ENCODE measurements at places on chromosomes 5 and 9. TPM values are rescaled to one million over a fixed set of nuclear protein-coding genes. Genes with fewer than 3 reads are reported as not detected.

PCDH1 gene
- 145 TPM for total RNA-seq

GABRB2 gene
- total RNA-seq = 0.67 TPM

SPATA31C2 gene
- total RNA-seq = not detected

ECM2 gene
- 10.1 TPM for total RNA-seq

RANBP3L gene
- 2.0 TPM for total RNA-seq

PCDHGC4 gene
- 34.5 TPM for total RNA-seq

SLC34A3 gene
- total RNA-seq = not detected

USP20 gene
- total RNA-seq = 32.6 TPM

LAMC3 gene
- 9.1 TPM for total RNA-seq

MEF2C gene
- 15.5 TPM for total RNA-seq

WNT8A gene
- total RNA-seq = not detected

SARDH gene
- total RNA-seq = not detected

PCSK5 gene
- 10.8 TPM for total RNA-seq

RIC1 gene
- total RNA-seq = 31.3 TPM

FGFR4 gene
- total RNA-seq = 0.13 TPM

CD14 gene
- 22.1 TPM for total RNA-seq

ENTPD8 gene
- not detected for total RNA-seq

PPP2R2B gene
- 3.7 TPM for total RNA-seq

UNC13B gene
- 26.3 TPM for total RNA-seq

LCN9 gene
- not detected for total RNA-seq

PDLIM4 gene
- total RNA-seq = 52.5 TPM

TMEM232 gene
- 1.2 TPM for total RNA-seq

TAS2R1 gene
- total RNA-seq = not detected

FAM221B gene
- not detected for total RNA-seq

TMC1 gene
- 0.46 TPM for total RNA-seq

ZBED3 gene
- total RNA-seq = 5.6 TPM

FKTN gene
- 3.6 TPM for total RNA-seq

TTC23L gene
- total RNA-seq = 0.38 TPM

TMEFF1 gene
- not detected for total RNA-seq

CNTLN gene
- total RNA-seq = 4.3 TPM

RNF183 gene
- 1.1 TPM for total RNA-seq

ARID3C gene
- not detected for total RNA-seq

SAXO1 gene
- not detected for total RNA-seq

All from lower leg skin (tissue), 4 donors.